ENCODE measurements at places on chromosomes 5 and 9.

DNA sequence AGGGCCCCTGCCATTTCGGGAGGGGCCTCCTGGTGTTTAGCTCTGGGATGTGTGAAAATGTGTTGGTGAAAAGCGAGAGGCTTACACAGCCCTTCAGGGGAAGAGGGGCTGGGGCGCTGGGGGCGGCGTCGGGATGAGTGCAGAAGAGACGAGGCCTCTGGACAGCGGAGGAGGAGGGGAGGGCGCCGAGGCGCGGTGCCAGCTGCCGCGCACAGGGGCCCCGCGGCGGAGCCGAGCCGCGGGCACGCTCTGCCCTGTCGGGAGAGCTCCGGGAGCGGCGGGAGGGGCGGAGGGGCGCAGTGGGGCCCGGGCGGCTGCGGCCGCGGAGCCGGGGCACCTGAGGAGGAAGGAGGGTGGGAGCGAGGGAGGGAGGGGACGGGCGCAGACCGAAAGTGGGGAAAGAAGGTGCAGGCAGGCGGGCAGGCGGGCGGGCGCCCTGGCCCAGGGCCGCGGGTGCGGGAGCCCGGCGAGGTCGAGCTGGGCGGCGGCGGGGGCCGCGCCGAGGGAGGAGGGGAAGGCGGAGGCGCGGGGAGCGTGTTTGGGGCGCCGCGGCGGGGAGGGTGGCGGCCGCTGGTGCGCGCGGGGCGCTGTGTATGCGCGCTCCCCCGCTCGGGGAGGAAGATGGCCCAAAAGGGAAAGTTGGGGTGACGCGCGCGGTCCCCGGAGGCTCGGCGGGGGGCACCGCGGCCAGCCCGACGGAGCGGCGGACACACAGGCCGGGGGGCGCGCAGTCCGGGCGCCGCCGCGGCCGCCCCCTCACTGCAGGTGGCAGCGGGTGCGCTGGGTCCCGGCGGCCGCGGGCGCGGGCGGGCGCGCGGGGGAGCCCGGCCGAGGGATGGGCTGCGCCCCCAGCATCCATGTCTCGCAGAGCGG lies at the start of gene PDE8B:
Gene PDE8B (plus strand): TSS at position 590 of the 873 bp plus-strand sequence. CDS start 246 bp downstream, at position 836.
- no peak for DNase-seq

DNA sequence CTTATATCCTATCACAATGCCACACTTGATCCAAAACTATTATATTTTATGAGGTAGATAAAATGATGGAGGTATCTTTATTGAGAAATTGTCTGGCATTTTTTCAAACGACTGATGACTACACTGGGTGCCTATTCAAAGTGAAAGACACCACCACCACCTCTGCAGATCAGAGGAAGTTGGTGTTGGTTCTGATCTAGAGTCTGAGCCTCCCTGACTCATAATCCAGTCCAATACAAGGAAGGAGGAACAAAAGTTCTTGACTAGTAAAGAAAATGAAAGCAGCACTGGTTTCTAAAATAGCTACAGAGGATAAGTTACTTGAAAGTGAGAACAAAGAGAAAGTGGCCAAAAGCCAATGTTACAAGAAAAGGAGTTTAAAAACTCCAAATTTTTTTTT lies 139.9 kb downstream of the RFX3 start:
- peak; percentile 41 for DNase-seq

- DNase-seq = no peak
Measured at GRCh38 chr9:88531920-88532698, 2.9 kb upstream of the NXNL2 start.

DNA sequence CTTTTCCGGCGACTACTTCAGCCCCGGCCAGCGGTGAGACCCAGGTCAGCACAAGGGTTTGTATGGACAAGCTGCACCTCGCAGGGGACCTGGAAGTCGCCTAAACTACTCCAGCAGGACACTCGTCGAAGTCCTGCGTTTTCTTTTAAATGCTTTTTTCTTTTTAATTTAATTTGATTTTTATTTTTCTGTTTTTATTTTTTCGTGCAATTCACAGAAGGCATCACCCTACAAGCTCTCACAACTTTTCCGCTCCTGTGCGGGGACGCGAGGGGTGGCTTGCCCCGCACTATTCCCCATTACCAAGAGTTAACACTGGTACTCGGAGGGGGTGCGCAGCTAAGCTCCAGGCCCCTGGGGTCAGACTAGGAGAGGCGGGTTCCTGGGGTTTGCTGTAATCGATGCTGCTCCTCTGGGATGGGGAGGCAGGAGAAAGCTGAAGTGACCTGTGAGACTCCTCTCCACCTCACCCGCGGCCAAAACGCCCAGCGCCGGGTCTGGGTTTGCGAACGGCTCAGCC lies 1.3 kb downstream of the EDIL3 start:
- DNase-seq = no peak

- DNase-seq = peak; percentile 48
Measured at GRCh38 chr5:176533894-176534611, 3.1 kb downstream of the RNF44 start.

- peak; percentile 28 for DNase-seq
Measured at GRCh38 chr9:118522093-118523028, 818.2 kb downstream of the TLR4 start.

DNA sequence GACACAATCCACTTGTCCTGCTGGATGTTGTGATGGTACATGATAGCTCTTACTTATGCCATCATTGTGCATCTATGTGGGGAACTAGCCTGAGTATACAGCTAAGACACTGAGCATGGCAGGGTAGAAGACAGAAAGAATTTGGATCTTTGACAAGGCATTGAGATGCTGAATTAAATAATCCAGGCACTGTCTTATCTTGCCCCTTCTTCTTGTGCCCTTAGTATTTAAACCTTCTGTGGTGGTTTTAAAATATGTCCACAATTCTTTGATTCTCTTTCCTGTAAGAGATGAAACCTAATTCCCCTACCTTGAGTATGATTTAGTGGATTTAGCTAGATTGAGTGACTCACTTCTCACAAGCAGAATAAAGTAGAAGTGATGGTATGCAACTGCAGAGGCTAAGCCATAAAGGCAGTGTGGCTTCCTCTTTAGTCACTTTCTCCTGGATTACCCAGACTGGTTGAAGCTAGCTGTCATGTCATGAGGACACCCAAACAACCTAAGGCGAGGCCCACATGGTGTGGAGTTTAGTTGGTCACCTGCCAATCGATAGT lies 174.0 kb upstream of the NREP start:
- DNase-seq = no peak

DNA sequence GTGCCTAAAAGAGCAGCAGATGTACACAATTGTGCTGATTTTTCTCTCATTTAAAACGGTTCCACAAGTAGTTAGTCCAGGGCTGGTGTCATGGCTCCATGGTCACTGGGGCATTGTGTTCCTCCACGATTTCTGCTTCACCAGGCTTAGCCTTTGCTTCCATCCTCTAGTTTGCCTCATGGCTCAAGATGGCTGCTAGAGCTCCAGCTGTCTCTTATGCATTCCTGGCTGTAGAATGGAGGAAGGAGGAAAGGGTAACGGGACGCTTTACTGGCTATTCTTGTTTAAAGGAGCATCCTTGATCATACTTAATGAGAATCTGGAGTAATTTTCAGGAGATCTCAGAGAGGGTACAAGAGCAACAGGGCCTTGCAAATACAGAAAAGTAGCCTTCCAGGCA lies 47.7 kb downstream of the BOD1 start:
- no peak for DNase-seq

- no peak for DNase-seq
Measured at GRCh38 chr5:147805030-147805454, 22.5 kb upstream of the JAKMIP2 start.

DNA sequence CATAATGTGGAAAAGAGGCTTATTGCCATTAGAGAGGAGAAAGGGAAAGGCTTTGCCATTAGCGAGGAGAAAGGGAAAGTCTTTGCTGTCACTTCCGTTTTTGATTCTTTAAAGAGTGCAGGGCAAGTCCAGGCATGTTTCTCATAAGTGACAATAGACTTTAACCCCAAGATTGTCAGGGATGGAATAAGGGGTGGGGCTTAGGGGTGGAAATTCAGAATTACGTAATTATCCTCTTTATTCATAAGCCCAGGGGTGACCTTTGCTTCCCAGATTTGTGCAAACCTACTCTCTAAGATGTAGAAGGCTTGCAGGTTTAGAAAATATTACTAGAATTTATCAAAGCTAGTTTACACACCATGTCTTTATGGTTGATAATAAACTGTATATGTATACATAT lies 2.3 kb upstream of the PLK2 start:
- no peak for DNase-seq

DNA sequence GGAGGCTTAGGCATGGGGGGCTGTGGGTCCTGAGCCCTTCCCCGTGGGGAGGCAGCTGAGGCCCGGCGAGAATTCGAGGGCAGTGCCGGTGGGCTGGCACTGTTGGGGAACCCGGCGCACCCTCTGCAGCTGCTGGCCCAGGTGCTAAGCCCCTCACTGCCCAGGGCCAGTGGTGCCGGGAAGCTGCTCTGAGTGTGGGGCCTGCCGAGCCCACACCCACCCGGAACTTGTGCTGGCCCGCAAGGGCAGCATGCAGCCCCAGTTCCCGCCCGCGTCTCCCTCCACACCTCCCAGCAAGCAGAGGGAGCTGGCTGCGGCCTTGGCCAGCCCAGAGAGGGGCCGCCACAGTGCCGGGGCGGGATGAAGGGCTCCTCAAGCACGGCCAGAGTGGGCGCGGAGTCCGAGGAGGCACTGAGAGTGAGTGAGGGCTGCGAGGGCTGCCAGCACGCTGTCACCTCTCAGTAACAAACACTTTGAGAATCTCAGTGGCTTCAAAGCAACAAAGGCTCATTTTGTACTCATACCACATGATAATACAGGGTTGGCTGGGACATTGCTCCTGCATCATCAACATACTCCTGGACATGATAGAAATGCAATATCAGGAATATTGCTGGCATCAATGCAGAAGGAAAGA lies 265.7 kb upstream of the ANKRD55 start:
- DNase-seq = no peak

GRCh38 chr9:122832194-122832593 lies 3.8 kb upstream of the PDCL start:
- no peak for DNase-seq

GRCh38 chr9:114558027-114558675 lies 29.4 kb upstream of the ATP6V1G1 start:
- no peak for DNase-seq

DNA sequence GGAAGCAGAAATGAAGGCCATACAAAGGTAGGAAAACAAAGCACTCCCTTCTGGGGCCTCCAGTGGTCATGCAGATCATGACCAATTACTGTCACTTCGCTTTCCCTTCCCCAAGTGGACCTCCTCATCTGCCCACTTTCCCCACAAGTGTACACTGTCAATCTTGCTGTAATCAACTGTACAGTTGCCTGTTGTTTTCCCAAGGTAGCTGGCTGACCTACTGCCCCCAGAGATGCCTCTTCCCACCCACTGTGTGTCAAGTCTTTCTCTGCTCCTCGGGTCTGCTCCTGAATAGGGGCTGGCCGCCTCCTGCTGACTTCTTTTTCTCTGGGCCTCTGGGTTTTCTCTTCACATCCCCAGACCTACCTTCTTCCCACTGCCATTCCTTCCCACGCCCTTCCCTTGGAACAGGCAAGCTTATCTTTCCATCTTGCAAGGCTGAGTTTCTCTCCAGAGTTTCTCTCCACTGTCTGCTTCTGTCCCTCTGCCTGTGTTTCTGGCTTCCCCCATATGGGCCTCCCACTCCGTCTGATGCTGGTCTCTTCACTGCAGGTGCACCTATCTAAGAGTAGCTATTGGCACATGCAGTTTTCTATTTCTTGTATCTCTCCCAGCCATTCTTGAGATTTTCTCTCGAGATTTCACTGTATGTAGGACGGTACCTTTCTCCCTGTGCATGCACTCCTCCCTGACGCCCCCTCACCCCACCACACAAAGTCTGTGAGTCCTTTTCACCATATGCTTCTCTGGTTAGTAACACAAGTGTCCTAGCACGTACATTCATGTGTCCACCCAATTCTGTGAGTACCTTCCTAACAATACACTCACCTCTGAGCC lies 2.4 kb downstream of the ELL2 start:
- DNase-seq = no peak

GRCh38 chr5:115543365-115544042 lies 1.1 kb downstream of the FEM1C start:
- no peak for DNase-seq

- no peak for DNase-seq
Measured at GRCh38 chr9:99752417-99753109, 69.1 kb upstream of the NR4A3 start.

DNA sequence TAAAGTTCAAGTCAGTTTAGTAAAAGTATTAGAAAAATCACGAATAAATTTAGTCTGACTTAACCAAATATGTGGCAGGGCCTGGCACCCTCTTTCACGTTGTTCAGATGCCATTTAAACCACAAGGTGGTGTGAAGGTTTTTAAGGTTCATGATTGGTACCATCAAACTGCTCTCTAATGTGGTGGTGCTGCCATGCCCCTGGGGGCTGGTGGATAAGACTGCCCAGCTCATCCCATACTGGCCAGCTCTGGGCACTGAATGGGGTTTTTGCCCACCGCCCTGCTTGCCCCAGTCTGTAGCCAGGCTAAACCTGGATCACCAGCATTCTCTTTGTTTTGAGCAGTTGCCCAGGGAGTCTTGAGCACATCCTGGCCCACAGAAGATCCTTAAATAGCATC lies 159.3 kb downstream of the GABBR2 start:
- DNase-seq = no peak

DNA sequence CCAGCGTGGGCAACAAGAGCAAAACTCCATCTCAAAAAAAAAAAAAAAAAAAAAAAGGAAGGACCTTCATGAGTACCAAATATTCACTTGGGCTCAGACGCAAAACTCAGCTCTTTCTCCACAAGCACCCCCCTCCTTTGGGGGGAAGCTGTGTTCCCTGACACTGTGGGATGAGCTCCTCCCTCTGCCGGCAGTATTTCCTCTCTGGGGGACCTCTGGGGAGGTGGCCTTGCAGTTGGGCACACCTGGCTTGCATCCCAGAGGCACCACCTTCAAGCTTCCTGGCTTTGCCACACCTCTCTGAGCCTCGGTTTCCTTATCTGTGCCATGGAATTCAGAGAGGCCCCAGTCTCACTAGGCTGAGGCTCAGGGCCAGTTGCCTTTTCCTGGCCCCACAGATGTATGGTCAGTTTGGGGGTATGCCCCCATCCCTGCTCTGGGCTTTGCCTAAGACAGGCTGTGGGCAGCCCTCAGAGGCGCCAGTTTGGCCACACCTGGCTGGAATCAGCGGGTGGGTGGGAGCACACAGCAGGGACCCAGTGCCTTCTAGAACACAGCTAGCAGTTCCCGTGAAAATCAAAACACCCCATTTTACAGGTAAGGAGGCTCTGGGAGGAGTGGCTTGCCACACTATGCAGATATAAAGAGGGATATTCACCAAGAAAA lies 157.5 kb upstream of the IER5L start:
- no peak for DNase-seq
